ENCODE measurements at places on chromosomes 1 and 21.

DNA sequence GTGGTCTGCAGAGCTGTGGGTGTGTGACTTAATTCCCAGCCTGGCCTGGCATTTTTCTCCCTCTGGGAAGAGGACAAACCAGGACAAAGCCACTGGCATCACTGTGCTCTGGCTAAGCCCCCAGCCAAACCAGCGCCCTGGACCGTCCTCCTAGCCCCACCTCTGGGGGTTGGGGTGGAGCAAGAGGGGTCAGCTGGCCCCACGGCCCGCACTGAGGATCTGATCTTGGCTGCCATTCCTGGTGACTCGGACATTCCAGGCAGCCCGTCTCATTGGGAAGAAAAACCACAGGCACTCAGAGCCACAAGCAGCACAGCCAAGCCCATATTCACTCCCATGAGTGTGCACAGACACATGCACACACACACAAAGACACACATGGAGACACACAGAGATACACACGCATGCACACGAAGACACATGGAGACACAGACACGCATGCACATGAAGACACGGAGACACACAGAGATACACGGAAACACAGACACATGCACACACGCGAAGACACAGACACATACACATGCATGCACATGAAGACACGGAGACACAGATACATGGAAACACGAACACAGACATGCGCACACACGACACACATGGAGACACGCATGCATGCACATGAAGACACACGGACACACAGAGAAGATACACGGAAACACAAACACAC, 2.3 kb upstream of the MXRA8 start:
- DNase-seq = no peak

DNA sequence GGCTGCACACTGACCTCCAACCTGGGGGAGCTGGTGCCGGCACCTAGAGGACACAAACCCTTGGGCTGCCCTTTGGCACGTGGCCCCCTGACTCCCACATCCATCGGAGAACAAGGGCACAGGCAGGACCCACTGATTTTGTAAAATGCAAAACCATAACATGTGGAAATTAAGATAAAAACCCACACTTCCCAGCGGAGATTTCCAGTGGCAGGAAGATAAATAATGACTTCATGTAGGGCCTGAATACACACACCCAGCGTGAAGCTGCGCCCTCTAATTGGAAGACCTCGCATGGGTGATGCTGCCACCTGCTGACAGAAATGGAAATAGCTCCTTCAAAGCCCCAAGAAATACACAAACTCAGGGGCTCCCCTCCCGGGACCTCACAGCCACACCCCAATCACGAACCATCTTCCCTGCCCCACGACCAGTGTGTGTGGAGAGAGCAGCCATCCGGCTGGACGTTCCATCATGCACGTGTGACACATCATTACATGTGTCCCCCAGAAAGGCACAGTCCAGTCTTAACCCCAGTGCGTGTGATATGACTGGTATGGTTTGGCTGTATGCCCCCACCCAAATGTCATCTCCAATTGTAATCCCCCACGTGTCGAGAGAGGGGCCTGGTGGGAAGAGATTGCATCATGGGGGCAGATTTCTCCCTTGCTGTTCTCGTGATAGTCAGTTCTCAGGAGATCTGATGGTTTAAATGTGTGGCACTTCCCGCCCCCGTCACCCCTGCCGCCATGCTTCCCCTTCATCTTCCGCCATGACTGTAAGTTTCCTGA, 5.7 kb upstream of the TPRG1L start:
- DNase-seq = peak; percentile 77

- no peak for DNase-seq
These were observed 651.9 kb downstream of the MRPL39 start for GRCh38 chr21:24955275-24955961.

DNA sequence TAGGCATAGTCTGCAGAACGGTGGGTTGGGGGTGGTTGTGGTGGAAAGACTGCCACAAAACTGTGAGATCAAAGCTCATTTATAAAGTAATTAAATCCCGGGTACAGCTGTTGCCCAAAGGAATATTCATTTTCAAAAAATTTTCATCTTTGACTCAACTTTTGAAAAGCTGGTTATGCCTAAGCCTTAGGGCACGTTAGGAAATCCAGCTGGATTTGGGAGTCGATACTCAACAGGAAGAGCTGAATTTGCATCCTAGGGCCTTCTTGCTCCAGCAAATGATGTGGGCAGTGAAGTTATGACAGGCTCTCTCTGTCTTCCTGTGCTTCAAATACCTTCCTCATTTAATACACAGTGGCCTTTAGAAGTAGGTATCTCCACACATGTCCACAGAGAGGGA, 31.7 kb downstream of the ZP4 start:
- no peak for DNase-seq

DNA sequence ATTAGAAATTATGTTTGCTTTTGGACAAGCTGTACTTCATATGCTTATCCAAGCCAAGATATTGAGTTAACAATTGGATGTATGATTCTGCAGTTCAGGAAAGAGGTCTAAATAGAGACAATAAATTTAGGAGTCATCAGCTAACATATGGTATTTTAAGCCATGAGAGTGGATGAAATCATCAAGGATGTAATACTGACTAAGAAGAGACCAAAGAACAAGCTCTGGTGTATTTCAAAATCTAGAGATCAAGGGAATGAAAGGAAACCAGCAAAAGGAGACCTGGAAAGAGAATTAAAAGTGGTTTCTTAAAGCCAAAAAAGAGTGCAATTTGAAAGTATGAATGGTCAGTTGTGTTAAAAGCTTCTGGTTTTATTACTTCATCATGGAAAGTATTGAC, 183.6 kb upstream of the BEND5 start:
- DNase-seq = no peak

DNA sequence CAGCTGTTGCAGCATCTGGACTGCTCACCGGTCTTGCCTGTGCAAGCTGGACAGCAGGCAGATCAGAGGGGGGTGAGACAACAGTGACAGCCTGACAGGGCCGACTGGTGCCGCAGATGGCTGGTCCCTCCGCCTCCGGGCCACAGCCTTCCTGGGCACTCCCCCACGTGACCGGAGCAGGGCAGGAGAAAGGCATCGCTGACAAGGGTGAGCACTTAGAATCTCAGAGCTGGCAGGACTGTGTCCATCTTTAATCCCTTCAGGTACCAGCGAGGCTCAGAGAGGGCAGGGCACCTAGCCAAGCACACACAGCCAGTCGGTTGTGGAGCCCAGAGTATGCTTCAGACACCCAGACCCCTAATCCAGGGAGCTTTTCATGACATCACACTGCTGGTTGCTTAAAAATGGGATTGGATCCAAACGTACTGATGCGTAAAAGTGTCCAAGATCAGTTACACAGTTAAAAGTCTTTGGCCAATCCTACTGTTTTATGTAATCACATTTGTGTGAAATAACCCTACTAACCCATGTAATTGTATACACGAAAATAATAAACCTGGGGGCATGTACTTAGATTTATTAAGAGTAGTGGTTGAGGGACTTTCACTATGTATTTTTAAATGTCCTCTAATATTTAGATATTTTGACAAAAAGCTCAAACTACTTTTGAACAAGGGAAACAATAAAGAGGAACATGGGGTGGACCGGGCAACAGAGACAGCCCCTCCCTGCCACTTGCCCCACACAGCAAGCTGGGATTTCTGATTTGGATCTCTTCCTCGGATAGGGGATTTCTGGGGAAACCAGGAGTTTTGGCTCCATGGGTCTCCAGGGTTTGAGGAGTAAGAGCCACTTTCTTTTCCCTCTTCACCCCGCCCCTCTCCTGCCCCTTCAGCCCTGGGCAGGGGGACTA, 758 bp upstream of the CNTN2 start:
- no peak for DNase-seq

- DNase-seq = no peak
These were observed 18.3 kb upstream of the TP53BP2 start for GRCh38 chr1:223864084-223864483.

DNA sequence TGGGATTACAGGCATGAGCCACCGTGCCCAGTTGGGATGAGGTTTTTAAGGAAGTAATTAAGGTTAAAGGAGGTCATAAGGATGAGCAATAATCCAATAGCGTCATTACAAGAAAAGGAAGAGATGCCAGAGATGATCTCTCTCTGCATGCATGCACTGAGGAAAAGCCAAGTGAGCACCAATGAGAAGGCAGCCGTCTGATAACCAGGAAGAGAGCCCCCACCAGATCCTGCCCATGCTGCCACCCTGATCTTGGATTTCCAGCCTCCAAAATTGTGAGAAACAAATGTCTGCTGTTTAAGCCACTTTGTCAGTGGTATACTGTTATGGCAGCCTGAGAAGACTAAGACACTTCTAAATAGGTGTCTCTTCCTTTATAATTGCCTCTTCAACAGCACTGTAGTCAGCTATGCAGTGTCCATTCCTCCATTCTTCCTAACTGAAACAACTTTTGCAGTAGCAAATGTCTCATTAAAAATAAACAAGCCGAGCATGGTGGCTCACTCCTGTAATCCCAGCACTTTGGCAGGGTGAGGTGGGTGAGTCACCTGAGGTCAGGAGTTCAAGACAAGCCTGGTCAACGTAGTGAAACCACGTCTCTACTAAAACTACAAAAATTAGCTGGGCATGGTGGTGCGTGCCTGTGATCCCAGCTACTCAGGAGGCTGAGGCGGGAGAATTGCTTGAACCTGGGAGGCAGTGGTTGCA, 216.2 kb upstream of the RUNX1 start:
- DNase-seq = no peak

DNA sequence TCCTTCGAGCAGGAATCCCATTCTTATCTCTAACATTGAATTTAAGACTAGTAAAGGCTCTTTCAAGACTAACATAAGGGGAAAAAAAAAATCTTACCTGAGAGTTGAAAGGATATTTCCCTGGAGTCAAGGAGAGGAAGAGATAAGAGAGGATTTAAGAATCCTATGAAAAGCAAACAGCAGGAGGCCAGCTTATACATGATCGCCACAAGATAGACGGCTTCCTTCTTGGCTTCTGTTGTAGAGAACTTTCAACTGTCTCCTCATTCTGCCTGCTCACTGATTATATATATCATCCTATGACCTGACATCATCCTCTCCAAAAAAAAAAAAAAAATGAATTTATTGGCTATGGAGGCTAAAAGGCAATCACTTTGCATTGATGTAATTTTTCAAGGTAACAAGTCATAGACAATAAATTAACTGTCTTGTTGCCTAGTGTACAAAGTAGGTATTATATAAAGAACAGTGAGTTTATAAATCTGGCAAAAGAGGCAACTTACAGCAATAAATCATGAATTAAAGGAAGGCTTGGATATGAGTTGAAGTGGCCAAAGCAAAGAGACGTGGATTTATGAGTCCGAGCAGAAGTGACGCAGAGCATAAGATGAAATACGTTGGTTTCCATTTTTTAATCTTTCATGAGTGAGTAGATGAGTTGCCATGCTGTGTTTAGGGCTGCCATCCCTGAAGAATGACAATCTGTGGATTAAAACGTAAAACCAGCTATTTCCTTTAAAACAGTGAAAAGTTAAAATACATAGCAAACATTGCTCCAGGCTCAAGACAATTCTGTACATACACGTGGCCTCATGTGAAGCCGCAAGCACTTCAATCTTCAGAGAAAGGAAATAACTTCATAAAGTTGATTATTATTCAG, at the start of gene UTS2:
TSS of gene UTS2 (minus strand) at position 262 of the 880 bp plus-strand sequence. CDS start at position 200, 62 bp downstream.
- DNase-seq = no peak

- no peak for DNase-seq
These were observed 62.9 kb downstream of the TRABD2B start for GRCh38 chr1:47934243-47934805.

GRCh38 chr1:96962751-96963211, 241.2 kb downstream of the PTBP2 start:
- no peak for DNase-seq

- DNase-seq = no peak
These were observed 84.5 kb upstream of the C1orf174 start for GRCh38 chr1:3984586-3984985.

DNA sequence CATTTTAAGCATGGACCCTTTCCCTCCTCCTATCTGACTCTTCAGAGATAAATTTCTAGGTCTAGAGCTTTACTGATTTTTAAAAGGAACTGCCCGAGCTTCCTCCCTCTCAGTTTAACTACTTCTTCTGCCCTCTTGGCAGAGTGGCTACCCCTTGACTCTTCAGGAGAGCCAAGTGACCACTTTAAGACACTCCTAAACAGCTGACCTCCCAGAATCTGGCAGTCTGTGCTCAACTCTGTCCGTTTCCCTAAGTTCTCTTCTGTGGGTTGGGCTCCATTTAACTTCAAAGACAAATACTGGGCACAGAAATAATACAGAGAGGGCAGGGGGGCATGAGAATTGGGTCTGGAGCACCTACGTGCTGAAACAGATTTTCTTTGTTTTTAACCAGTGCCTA, 196.3 kb upstream of the FOXD3 start:
- no peak for DNase-seq

DNA sequence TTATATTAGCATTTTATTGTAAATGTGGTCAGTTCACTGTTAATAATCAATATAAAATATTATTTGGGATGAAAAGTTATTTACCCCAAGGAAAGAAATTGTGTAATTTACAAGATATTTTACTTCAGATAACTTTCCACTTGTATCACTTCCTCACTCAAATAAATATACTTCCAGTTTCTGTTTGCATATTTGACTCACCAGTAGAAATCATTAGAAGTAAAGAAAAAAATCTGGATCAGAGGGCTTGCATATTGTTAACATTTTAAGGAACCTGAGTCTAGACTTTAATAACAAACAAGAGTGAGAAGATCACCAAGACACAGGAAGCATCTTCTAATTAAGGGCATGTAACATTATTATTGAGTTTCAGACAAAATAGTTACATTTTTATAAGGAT, 347 bp upstream of the KRTAP20-4 start:
- no peak for DNase-seq

DNA sequence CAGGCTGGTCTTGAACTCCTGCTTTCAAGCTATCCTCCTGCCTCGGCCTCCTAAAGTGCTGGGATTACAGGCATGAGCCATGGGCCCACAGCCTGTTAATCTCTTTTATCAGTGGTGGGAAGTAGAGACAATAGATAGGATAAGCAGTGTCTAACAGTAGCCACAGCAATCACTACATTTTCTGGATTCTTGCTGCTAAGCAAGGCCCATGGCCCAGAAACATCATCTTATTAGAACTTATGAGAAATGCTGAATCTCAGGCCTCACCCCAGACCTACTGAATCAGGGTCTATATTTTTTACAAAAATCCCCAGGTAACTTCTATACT, 29.7 kb downstream of the IGFN1 start:
- DNase-seq = no peak

GRCh38 chr1:108194051-108194450, 6.1 kb downstream of the SLC25A24 start:
- DNase-seq = no peak

GRCh38 chr1:212774584-212774983, 17.0 kb downstream of the NSL1 start:
- no peak for DNase-seq

- DNase-seq = no peak
These were observed 155.7 kb upstream of the BEND5 start for GRCh38 chr1:48932366-48932765.

DNA sequence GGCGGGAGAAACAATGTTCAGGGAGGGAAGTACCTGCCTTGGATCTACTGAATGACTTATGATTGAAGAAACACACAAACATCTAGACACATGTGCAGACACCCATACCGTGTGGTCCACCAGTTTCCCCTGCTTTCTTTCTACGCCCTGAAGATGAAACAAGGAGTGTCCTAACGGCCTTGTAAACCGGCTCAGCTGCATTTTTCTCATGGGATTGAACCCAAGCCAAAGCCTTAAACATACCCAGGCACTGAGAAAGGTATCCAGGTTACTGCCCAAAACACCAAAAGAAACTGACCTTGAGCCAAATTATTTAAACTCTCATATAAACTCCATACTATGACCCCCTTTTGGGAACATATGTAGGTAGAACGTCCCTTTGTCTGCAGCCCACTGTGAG, 630.0 kb upstream of the RGS18 start:
- no peak for DNase-seq
